ENCODE measurements at places on chromosomes 3 and 15.

GRCh38 chr3:45486136-45486535 lies 97.8 kb downstream of the LARS2 start:
- DNase-seq, result no peak

GRCh38 chr3:179088306-179088705 lies 16.7 kb upstream of the ZMAT3 start:
- DNase-seq, result no peak

GRCh38 chr3:127019449-127019848 lies 36.5 kb downstream of the PLXNA1 start:
- DNase-seq, result no peak

DNA sequence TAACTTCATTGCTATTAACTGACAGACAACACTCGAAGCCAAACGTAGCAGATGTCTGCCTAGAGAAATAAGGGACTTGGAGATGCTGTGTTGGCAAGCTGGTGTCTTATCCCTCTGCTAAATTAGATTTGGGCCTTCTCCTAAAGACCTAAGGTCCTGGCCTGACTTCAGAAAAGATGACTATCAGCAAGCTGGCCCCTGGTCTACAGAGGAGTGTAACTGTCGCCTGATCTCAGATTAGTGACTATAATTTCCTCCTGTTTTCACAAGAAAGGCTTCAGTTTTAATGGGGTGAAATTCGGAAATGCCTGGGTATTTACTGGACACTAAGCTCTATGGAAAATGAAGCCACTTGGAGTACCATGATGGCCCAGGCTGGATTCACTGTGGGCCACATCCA lies 53.1 kb upstream of the SLC7A14 start:
- no peak for DNase-seq

DNA sequence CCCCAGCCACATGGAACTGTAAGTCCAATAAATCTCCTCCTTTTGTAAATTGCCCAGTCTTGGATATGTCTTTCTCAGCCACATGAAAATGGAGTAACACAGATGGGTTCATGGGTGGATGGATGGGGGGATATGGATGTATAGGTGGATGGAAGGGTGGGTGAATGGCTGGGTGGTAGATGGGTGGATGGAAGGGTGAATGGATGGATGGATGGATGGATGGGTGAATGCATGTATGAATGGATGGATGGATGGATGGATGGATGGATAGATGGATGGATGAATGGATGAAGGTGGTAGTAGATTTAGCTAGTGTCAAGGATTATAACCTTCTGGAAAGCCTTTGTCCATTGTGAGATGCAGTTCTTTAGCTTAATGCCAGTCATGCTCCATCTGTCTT lies 146.1 kb upstream of the ATP2B2 start:
- no peak for DNase-seq

- DNase-seq, result no peak
These were observed 49.6 kb downstream of the SLMAP start for GRCh38 chr3:57805674-57806073.

GRCh38 chr3:10706156-10706739 lies 109.8 kb upstream of the SLC6A11 start:
- DNase-seq, result no peak

- peak; percentile 25 for DNase-seq
These were observed 21.6 kb downstream of the SPTSSB start for GRCh38 chr3:161349529-161350312.

GRCh38 chr3:181718369-181718768 lies 6.6 kb downstream of the SOX2 start:
- no peak for DNase-seq

- DNase-seq, result peak; percentile 25
These were observed 115.9 kb downstream of the CBLB start for GRCh38 chr3:105752791-105753415.

- no peak for DNase-seq
These were observed 224.1 kb upstream of the TPRG1 start for GRCh38 chr3:188947401-188948280.

- DNase-seq, result no peak
These were observed 321.2 kb upstream of the COL8A1 start for GRCh38 chr3:99317201-99317600.

GRCh38 chr3:159390656-159391212 lies 588.9 kb downstream of the MFSD1 start:
- DNase-seq, result no peak

DNA sequence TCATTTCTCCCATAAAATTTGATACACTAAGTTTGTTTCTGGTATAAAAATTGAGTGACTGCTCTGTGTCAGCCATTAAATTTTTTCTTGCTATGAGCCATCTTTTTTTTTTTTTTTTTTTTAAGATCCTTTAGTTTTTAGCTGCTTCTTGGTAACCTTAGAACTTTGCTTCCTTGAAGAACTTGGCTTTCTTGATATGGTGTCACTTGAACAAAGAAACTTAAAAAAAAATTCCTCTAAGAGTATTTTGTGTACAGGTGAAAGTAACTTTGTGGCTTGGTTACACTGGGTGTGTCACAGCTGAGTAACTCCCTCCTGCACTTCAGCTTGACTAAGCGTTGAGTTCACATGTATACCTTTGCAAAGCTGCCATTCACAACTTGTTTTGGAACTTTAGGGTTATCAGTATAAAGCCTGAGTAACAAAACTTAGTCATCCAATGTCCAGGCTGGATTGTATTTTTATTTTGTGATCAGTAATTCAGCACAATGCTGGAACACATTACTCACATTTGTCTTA lies 6.5 kb downstream of the CHD2 start:
- DNase-seq, result peak; percentile 50

GRCh38 chr15:92847841-92848240 lies 52.3 kb upstream of the CHD2 start:
- DNase-seq, result no peak

DNA sequence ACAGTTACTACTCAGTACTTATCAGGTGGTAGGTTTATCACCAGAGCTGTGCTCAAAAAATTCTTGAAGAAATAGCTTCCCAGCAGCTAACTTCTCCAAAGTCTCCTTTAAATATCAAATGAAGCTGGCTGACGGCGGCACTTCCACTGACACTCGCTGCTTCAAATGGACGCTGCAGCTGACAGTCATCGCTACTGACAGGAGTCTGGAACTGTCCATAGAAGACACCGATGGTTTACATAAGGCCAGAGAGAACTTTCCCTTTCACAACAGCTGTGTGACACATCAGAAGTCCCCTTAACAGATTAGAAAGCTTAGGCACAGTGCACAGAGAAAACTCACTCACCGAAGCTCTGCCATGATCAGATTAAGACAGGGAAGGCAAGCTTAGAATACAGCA lies 270.2 kb downstream of the SHOX2 start:
- DNase-seq, result no peak

DNA sequence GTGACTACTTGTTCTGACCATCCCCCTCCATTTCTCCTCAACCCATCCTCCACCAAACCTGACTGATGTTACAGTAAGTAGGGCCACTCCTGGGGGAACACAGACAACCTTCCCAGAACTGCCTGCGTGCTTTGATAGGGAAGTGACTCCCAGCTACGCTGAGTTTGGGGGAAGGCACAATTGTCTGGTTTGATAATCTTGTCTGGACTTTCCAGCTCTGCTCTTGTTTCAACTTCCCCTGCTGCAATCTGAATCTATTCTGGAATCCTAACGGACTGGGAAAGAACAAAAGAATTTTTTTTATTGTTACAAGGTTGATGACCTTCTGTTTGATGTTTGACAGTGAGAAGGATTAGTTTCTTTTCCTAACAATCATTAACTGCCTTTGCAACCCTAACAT lies 895.6 kb downstream of the ROBO1 start:
- no peak for DNase-seq

GRCh38 chr3:24802614-24803013 lies 308.0 kb upstream of the THRB start:
- no peak for DNase-seq

- DNase-seq, result no peak
These were observed 25.8 kb upstream of the NEDD4 start for GRCh38 chr15:56019060-56019793.

DNA sequence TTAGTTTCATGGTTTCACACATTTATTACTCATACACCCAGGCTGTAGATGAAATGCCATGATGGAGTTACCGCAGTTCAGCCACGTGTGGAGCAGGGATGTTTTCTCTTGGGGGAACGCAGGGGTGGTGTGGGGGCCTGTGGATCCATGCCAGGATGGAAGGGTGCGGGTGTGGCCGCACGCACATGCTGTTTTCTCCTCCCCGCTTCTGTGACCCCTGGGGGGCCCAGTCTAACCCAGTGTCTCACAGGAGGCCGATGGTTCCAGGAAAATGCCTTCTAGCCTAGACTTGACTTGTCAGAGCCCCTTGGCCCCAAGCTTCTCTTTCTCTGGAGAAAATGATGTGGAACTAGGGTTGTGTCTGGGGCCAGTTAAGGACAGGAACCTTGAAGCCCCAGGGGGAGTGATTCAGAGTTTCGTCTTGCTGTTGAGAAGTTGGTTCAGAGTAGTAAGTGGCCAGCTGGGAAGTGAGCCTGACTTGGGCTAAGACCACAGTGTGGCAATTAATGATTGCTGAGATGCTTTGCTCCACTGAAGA lies 240.4 kb upstream of the BHLHE40 start:
- no peak for DNase-seq

GRCh38 chr3:38985581-38985980 lies 66.2 kb downstream of the SCN11A start:
- no peak for DNase-seq

GRCh38 chr3:197522183-197522715 lies 33.5 kb downstream of the BDH1 start:
- DNase-seq, result no peak

- DNase-seq, result no peak
These were observed 609.1 kb upstream of the BCHE start for GRCh38 chr3:166446291-166446690.

GRCh38 chr3:81743096-81744025 lies 18.1 kb downstream of the GBE1 start:
- no peak for DNase-seq

DNA sequence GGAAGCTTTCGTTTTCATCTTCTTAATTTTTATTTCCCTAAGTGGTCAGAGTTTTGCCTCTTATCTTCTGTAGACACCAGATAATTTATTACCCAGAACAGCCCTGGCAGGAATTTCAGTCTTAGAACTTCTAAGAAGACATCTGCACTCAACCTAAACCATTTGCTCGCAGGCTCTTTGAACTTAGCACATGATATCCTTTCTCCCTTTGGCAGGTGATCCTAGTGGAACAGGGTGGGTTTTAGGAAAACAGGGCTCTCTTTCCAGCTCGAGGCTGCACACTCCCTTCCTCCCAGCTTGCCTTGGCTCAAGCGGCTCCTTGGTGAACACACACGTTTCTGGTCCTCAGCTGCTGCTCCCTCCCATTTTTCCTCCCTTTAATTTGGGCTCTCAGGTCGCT lies 116.5 kb downstream of the THSD4 start:
- no peak for DNase-seq

- no peak for DNase-seq
These were observed 107.9 kb upstream of the ATP10A start for GRCh38 chr15:25971053-25971452.

GRCh38 chr3:17840126-17840525 lies 97.7 kb upstream of the TBC1D5 start:
- DNase-seq, result no peak

GRCh38 chr3:157436583-157437291 lies at the start of gene PTX3:
TSS of gene PTX3 (plus strand) at chr3:157436850. CDS start at chr3:157436934, 84 bp downstream.
- DNase-seq, result no peak

DNA sequence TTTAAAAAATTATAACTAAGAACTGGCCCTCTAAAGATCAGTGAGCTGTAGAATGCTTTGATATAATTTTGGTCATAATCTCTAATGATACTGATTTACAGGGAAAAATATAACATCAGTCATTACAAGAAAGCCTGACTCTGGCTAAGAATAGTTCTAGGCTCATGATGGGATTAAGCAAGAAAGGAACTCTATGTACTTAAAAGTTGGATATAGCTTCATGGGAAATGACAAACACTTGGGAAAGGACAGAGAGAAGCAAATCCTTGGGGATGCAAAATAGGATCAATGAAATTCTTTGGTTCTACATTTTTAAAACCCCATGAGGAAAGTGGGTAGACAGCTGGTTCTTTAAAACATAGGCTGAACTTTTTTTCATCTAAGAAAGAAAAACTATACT lies 472.7 kb upstream of the NR2F2 start:
- no peak for DNase-seq

DNA sequence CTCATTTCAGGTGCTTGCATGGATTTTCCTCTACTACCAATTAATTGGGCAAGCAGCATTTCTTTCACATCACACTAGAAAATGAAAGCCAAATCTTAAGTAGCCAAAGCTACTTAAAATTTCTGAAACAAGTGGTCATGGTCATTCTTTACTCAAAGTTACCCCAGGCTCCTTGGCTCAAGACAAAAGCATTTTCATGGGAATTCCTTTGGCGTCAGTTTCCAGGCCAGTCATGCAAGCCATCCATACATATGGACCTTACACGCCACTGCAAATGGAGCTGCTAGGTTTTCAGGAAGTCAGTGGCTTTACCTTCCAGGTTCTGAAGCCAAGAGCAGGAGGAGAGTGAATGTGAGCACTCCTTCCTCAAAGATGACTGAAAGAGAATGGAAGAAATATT lies 83.7 kb upstream of the IL12A start:
- no peak for DNase-seq

- DNase-seq, result no peak
These were observed 87.6 kb downstream of the NR2F2 start for GRCh38 chr15:96418146-96418545.

DNA sequence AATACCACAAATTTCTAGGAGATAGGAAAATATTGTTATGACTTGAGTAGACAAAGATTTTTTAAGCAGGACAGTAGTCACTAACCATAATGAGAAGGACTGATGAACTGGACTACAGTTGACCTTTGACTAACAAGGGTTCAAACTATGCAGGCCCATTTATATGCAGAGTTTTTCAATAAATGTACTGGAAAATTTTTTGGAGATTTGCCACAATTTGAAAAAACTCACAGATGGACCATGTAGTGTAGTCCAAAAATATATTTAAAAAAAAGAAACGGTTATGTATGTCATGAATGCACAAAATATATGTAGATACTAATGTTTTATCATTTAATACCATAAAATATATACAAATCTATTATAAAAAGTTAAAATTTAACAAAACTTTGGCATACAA lies 151.8 kb downstream of the LRRN1 start:
- DNase-seq, result no peak

- DNase-seq, result no peak
These were observed 3.4 kb upstream of the SEMA3B start for GRCh38 chr3:50265571-50265970.

DNA sequence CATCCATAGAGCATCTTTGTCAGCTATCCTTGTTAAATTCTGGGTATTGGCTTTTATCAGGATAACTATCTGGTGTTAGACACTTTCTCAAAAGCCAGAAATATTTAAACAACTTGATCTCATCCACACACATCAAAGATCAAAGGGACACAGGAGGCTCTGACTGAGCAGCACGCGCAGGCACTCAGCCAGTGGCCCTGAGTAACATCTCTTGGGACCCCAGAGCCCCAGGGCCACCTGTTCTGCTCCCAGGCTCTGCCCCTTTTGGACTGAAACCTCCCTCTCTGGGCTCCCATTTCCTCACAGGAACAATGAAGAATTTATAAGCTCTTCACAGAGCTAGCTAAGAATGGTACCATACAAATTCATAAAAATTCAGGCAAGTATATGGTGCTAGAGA lies 16.1 kb downstream of the ATP10A start:
- no peak for DNase-seq

Data from T-helper 22 cell (primary cell).